Sigmoid colon (tissue), 7 donors: ENCODE measurements at places on chromosomes 7 and 10. TPM values are rescaled to one million over a fixed set of nuclear protein-coding genes. Genes with fewer than 3 reads are reported as not detected.

ERVW-1 gene
- total RNA-seq: not detected

ACTR3C gene
- 8.4 TPM for total RNA-seq

- H3K27me3 ChIP-seq: no peaks in the 10 kb centered on the region
- no peaks in the 10 kb centered on the region for H3K36me3 ChIP-seq
- no peaks in the 10 kb centered on the region for H3K4me1 ChIP-seq
- H3K27ac ChIP-seq: no peak overlapping the region
- no peak overlapping the region for H3K4me3 ChIP-seq
These were observed 303.0 kb downstream of the MDFIC start for GRCh38 chr7:115224922-115225321.

DNA sequence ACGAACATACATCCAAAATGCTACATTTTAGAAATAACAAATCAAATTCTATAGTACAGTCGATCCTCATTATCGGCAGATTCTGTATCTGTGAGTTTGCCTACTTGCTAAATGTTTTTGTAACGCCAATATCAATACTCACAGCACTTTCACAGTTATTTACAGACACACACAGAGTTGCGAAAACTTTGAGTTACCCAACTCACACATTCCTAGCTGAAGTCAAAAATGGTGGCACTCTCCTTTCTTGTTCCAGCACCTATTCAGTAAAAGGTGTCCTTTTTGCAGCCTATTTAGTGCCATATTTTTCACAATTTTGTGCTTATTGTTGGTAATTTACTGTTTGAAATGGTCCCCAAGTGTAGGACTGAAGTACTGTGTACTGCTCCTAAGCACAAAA is 161.7 kb downstream of the AKR1D1 start:
- no peaks in the 10 kb centered on the region for H3K36me3 ChIP-seq
- no peaks in the 10 kb centered on the region for H3K27me3 ChIP-seq
- H3K4me3 ChIP-seq: no peak overlapping the region
- DNase-seq: no peak

DNA sequence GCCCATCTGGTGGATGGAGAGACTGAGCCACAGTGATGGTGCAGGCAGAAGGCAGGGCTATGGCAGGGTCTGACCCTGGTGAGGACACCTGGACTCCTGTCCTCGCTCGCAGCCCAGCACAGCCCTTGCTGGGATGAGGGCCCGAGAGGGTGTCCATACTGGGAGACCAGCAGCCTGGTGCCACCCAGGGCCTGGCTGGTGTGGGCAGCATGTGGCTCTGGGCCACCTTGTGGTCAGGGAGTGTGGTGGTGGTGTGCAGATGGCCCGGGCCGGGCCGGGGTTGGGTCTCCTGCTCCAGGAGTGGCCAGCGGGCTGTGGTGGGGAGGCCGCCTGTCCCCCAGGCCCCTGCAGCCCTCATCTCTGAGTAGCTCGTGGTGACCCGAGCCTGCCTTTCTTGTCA is 14.9 kb downstream of the ADCY1 start:
- no peak overlapping the region for H3K4me3 ChIP-seq
- DNase-seq: peak; percentile 53
- H3K4me1 ChIP-seq: no peaks in the 10 kb centered on the region
- H3K27ac ChIP-seq: no peak overlapping the region
- no peaks in the 10 kb centered on the region for H3K36me3 ChIP-seq

RBP3 gene
- total RNA-seq: not detected

TWIST1 gene
- total RNA-seq: 3.9 TPM

DNA sequence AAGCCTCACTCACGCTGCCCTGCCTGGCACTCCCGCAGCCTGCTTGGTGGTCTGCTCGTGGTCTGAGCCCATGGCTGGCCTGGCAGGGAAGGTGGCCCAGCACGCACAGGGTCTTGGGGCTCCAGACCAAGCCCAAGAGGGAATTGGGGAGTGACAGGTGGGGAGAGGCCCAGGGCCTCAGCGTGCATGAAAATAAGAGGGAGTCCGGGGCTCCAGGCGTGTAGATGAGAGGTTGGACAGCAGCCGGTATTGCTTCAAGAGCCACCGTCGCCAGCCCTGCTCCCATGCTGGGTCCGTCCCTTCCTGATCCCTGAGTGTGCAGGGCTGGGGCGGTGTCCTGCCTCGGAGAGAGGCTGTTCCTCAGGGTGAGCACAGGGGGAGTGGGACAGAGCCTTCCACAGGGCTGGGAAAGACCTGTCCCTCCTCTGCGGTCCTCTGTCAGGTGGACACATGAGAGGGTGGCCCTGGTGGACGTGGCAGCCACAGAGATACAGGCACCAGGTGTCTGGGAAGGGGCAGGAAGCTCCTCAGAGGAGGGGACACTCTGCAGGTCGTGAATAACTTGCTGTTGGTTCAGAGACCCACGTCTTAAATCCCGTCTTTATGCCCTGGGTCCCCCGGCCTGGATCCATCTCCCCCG is 113.1 kb downstream of the INPP5A start:
- no peaks in the 10 kb centered on the region for H3K36me3 ChIP-seq
- peak; percentile 61 for DNase-seq
- H3K27ac ChIP-seq: no peak overlapping the region
- H3K27me3 ChIP-seq: no peaks in the 10 kb centered on the region

GRCh38 chr10:61612009-61612408 is 50.7 kb upstream of the CABCOCO1 start:
- no peaks in the 10 kb centered on the region for H3K27me3 ChIP-seq
- DNase-seq: no peak
- H3K4me1 ChIP-seq: no peaks in the 10 kb centered on the region
- H3K36me3 ChIP-seq: no peaks in the 10 kb centered on the region
- no peak overlapping the region for H3K4me3 ChIP-seq
- H3K27ac ChIP-seq: no peak overlapping the region

DNA sequence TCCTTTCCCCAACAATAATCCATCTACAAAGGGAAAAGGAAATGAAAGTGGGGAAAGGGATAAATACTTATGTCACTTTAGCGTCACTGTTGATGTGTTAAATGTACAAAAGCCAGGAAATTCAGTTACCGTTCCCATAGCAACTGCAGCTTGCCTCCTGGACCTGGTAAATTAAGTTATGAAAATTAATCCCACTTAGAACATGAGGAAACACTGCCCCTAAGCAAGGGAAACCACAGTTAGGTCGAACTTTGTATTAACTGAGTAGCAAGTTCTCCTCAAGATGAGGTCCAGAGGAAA is 338.2 kb upstream of the AOAH start:
- no peak for DNase-seq
- H3K4me1 ChIP-seq: no peaks in the 10 kb centered on the region
- H3K27ac ChIP-seq: no peak overlapping the region

- peak overlapping the region; percentile 63 for H3K27ac ChIP-seq
- H3K27me3 ChIP-seq: no peaks in the 10 kb centered on the region
- H3K4me1 ChIP-seq: peaks cover 23% of the 10 kb centered on the region
- peak; percentile 90 for DNase-seq
- no peak overlapping the region for H3K4me3 ChIP-seq
- H3K36me3 ChIP-seq: peaks cover 19% of the 10 kb centered on the region
These were observed 7.2 kb upstream of the PGAM2 start for GRCh38 chr7:44072364-44073231.

DNA sequence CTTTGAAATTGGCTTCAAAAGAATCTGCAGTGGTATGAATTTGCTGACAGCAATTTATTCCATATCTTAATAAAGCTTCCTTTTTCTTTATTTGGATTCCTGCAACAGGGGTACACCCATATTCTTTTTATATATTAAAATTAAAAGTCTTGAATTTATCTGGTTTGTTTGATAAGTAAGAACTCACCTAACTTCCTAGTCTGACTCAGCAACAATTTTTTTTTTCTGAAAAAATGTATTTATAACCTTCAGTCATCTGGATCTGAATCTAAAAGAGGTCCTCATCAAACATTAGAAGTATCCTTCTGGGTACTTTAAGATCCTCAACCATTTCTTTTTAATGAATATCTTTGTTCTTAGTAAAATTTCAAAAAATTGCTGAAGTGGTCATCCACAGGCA is 4.5 kb downstream of the EPHB6 start:
- H3K27ac ChIP-seq: no peak overlapping the region
- H3K27me3 ChIP-seq: no peaks in the 10 kb centered on the region
- H3K4me3 ChIP-seq: no peak overlapping the region
- peaks cover 29% of the 10 kb centered on the region for H3K4me1 ChIP-seq
- DNase-seq: no peak

- peaks cover 6% of the 10 kb centered on the region for H3K27me3 ChIP-seq
- DNase-seq: no peak
- no peaks in the 10 kb centered on the region for H3K36me3 ChIP-seq
- no peaks in the 10 kb centered on the region for H3K4me1 ChIP-seq
These were observed 26.0 kb upstream of the PCBD1 start for GRCh38 chr10:70914316-70914864.

NANOS1 gene
- 3.9 TPM for total RNA-seq

DNA sequence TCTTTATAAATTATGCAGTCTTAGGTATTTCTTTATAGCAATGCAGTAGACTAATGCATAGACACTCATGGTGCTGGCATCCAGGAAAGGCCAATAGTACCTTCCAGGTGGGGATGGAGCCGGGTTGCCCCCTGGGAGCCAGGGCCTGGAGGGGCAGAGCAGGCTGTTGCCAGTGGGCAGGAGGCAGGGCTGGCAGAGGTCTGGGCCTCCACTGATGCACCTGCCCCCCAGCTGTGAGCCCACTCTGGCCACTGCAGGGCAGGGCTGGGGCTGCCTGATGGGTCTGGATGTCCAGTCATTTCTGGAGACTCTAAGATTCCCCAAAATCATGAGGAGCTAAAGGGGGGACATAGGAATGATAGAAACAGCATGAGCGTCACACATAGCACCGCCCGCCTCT is 66.7 kb downstream of the MICALL2 start:
- no peak overlapping the region for H3K4me3 ChIP-seq
- no peaks in the 10 kb centered on the region for H3K36me3 ChIP-seq
- no peak for DNase-seq
- H3K27ac ChIP-seq: no peak overlapping the region

DNA sequence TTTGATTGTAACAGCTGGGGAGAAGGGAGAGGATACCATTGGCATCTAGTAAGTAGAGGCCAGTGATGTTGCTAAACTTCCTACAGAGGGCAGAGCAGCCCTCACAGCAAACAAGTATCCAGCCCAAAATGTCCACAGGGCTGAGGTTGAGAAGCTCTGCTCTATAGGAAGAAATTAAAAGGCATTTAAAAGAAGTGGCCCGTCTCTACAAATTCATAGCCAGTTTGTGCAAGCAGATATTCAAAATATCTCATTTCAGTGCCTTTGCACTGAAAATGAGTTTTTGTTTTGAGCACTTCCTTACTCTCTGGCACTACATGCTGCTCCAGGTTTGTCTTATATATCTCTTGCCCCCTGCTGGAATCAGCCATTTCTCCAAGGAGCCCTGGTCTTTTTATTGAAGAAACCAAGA is 330.0 kb downstream of the BBS9 start:
- H3K27me3 ChIP-seq: no peaks in the 10 kb centered on the region
- no peak overlapping the region for H3K4me3 ChIP-seq
- H3K27ac ChIP-seq: no peak overlapping the region
